Colonic mucosa (tissue), 4 donors: ENCODE measurements at places on chromosomes 5 and 9.
A peak's percentile ranks its signal among the peaks of the same experiment; 100 is the strongest.

DNA sequence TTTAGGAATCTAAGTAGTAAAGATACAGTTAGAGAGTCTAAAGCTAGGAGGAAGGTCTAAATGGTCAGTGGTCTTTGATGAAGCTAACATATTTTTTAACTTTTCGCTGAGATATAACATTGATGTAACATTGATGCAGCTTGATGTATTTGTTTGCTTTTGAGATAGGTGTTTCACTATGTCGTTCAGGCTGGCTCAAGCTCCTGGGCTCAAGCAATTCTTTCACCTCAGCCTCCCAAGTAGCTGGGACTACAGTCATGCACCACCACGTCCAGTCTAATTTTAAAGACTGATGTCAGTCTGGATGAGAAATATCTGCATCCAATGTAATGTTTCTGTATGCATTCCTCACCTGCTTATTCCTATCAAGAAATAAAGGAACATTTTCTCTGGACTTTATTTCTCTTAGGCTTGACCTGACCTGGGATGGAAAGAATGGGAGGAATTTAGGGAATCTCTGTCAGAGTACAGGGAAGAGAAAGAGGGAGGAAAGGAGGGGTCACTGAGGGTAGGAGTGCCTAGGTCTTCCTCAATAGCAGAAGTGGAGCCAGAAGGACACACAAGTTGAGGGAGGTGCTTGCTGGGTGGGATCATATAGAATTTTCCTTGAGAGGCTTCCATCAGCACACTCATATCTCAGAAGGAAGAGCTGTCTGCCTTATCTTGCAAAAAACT lies 101.5 kb upstream of the GPBP1 start:
- no peak for DNase-seq

DNA sequence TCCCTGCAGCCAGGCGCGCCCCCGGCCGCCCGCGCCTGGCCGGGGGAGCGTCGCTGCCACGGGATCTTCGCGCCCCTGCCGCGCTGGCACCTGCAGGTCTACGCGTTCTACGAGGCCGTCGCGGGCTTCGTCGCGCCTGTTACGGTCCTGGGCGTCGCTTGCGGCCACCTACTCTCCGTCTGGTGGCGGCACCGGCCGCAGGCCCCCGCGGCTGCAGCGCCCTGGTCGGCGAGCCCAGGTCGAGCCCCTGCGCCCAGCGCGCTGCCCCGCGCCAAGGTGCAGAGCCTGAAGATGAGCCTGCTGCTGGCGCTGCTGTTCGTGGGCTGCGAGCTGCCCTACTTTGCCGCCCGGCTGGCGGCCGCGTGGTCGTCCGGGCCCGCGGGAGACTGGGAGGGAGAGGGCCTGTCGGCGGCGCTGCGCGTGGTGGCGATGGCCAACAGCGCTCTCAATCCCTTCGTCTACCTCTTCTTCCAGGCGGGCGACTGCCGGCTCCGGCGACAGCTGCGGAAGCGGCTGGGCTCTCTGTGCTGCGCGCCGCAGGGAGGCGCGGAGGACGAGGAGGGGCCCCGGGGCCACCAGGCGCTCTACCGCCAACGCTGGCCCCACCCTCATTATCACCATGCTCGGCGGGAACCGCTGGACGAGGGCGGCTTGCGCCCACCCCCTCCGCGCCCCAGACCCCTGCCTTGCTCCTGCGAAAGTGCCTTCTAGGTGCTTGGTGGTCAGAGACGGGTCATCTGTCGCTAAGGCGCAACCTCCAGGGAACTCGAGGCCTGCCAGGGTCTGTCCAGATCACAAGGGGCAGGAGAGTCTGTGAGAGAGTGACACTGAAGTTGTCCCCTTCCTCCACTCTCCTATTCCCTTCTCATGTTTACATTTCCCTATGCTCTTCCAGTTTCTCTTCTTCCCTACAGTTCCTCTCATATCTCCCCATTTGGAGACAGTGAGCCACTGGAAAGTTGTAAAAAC lies 1.3 kb downstream of the GPR150 start:
- DNase-seq, result peak; percentile 45

DNA sequence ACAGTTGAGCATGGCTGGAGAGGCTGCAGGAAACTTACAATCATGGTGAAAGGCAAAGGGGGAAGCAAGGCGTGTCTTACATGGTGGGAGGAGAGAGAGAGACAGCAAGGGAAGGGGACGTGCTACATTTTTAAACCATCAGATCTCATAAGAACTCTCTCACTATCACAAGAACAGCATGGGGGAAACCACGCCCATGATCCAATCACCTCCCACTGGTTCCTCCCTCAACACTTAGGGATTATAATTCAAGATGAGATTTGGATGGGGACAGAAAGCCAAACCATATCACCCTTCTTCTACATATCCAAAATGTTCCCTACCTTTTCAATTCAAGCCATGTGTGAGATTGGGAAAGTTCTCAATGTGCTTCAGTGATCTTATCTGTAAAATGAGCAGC lies 22.9 kb upstream of the GLRX start:
- DNase-seq, result peak; percentile 8

DNA sequence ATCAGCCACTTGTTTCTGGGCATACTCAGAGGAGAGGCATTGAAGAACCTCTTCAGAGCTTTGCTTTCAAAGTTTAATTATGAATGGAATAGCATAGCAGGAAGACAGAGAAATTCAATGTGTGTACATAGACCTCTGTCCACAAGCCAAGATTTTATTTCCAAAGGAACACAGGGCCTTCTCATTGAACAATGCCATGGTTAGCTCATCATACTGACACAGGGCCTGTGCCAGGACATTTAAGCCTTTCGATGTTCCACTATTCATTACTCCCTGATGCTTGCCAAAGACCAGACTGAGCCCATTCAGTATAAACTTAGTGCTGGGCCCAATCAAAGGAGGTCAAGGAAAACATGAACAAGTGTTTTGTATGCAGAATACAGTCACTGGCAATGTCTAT lies 280.8 kb downstream of the FBXL17 start:
- DNase-seq, result no peak

- no peak for DNase-seq
Measured at GRCh38 chr9:8172000-8172399, 372.4 kb upstream of the DMAC1 start.

DNA sequence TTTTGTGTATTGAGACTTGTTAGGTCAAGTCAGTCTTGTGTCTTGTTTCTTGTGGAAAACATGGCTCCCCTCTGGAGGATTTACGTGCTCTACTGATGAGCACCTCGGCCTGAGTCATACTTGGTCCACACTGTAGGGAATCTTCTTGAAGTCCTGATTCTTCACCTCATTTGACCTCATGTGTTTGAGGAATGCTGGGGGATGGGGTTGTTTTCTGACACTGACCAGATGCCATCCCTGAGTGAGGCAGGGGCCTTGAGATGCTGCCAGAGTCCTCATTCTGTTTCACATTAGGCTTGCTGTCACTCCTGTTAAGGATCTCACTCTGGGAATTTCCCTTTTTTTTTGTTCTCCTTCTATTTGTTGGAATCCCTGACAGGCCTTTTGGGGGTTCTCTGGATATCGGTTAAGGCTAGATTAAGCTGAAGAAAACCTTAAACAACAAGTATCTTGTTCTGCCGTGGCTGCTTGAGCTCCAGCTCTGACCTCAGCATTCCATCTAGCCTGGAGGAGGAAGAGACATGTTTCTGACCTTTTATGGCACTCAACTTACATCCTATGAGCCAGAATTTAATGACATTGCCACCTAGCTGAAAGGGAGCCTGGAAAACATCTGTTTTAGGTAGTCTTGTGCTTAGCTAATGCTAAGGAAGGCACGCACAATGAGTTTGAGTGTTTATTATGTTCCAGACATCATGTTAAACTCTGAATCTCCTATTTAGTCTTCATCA lies 20.6 kb downstream of the TCOF1 start:
- no peak for DNase-seq

- no peak for DNase-seq
Measured at GRCh38 chr9:99162759-99163364, 57.9 kb downstream of the TGFBR1 start.
